ENCODE measurements at places on chromosomes 11 and 22.

- no peak for DNase-seq
Measured at GRCh38 chr11:34824425-34824824, 91.8 kb downstream of the APIP start.

GRCh38 chr11:107708792-107709191 is 3.1 kb downstream of the SLN start:
- no peak for DNase-seq

GRCh38 chr11:110886288-110886970 is 174.2 kb upstream of the ARHGAP20 start:
- no peak for DNase-seq

GRCh38 chr11:119419834-119420492 is 3.0 kb downstream of the THY1 start:
- DNase-seq, result no peak

DNA sequence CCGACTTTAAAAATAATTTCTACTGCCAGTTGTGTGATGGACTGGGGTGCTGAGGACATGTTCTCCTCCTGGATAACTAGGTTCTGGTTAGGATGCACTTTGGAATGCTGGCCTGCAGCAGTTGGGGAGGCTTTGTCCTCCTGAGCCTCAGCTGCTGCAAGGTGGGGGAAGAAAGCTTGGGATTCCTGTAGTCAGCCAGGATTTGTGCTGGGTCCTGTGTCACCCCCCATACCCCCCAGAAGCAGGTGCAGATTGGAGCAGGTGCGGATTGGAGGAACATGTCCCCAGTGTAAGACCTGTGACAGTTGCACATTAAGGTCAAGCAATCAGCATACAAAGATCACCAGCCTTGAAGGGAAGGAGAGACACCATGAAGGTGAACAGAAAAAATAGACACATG is 51.1 kb downstream of the MED15 start:
- DNase-seq, result no peak

DNA sequence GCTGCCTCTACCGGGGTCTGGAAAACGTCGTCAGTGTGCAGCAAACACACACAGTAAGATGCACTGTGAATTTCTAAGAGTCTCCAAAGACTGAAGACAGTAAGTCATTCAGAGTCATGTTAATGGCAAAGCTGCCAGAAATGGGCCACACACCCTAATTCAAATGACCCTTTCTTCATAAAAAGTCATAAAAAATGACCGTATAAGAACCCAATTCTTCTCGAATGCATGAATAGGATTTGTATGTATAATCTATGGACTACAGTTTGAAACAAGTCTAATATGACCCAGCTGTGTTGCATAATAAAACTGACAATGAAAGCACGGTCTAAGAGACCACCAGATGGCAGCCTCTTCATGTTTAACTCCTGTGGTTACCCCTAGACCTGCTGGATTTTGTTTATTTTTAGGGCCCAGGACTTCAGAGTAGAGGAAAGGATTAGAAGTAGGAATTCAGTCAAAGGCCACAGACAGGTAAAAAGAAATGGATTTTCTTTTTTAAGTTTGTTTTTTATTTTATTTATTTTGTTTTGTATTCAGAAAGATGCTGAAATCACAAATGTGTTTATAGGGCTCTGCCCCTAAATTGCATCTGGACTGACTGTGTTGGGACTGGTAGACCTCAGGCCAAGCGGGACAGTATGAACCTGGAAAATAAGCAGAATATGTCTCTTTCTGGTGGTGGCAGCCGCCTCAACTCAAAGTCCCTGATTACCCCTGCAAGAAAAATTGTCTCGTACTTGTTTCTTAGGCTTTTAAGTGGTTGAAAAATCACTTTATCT is 32.1 kb upstream of the SLC5A12 start:
- DNase-seq, result peak; percentile 3

DNA sequence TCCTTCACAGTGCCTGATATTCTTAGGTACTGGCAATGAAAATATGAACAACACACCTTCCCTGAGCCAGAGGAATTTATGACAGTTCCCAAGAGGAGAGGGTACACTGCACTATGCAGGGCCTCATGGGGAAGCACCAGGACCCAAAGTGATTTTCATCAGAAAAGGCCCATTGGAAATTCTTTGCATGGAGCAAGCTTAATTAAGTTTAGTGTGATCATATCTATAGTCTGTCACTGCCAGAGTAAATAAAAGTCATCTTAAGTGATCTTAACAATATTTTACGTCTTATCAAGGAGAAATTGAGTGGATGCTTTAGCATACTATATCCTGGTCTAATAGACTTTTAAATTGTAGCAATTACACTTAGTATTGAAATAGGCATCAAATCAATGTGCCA is 86.5 kb downstream of the ACER3 start:
- DNase-seq, result no peak

- DNase-seq, result no peak
Measured at GRCh38 chr11:127110542-127110941, 110.0 kb upstream of the KIRREL3 start.

DNA sequence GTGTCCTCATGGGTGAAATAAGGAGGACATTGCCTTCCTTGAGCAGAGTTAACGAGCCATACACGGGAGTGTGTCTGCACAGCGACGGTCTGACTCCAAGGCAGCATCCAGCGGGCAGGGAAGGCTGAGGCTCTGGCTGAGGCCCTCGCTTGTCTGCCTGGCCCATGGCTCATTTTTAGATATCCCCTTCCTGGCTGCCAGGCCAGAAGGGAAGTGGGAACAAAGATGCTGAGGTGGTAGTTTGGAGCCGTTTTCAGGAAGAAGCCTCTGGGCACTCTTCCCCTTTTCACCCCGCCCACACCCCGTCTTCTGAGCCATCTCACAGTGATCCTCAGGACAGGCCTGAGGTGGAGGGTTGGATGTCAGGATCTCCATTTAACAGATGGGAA is 3.0 kb upstream of the SLCO2B1 start:
- no peak for DNase-seq

DNA sequence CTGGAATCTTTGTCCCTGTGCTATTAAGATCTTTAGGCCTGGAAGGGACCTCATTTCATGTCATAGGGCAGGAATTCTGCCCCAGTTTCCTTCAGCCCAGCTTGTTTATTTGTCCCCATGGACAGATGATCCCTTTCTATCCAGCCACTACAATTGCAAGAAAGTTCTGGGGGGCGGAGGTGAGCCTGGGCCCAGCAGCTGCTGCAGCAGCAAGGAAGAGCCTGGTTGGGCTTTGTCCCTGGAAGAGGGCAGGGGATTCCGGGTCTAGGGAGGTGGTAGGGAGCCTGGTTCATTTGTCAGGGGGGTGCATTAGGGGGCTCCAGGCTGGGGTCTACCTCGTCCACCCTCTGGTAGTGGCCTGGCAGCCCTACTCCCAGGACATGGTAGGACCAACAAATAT is 16.4 kb upstream of the CACNA1I start:
- DNase-seq, result no peak

GRCh38 chr11:77071077-77071476 is 4.3 kb downstream of the CAPN5 start:
- no peak for DNase-seq

GRCh38 chr22:40001800-40002577 is 7.2 kb downstream of the FAM83F start:
- no peak for DNase-seq

GRCh38 chr11:108866781-108867180 is 201.9 kb downstream of the DDX10 start:
- no peak for DNase-seq

DNA sequence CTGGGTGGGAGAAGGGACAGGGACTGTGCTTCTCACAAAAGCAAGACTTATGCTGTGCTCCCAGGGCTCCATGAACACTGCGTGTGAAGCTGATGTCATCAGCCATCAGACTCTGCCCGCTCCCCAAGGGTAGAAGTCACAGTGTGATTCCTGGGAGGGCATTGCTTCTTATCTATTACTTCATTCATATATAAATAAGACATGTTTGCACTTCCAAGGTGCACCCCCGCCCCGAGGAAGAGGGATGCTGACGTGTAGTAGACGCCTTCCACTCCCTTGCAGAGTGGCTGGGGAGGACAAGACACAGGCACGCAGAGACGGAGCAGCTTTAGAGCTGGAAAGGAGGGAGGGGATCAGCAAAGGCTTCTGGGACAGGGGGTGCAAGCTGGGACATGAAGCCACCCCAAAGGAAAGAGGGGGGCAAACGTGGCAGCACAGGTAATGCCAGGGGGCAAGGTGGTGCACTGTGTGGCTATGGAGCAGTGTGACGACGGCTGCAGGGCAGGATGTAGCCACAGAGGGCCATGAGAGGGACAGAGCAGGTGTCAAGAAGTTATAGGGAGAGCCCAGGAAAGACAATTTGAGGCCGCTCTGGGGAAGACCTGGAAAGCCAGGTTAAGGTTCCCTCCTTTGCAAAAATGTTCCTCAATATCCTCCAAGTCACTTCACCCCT is 558.5 kb downstream of the MN1 start:
- DNase-seq, result no peak

- no peak for DNase-seq
Measured at GRCh38 chr11:73240190-73240781, 22.2 kb downstream of the P2RY2 start.

- no peak for DNase-seq
Measured at GRCh38 chr22:44130076-44130711, 50.5 kb upstream of the PARVG start.
